ENCODE measurements at places on chromosomes 7 and 10.
A peak's percentile ranks its signal among the peaks of the same experiment; 100 is the strongest.

DNA sequence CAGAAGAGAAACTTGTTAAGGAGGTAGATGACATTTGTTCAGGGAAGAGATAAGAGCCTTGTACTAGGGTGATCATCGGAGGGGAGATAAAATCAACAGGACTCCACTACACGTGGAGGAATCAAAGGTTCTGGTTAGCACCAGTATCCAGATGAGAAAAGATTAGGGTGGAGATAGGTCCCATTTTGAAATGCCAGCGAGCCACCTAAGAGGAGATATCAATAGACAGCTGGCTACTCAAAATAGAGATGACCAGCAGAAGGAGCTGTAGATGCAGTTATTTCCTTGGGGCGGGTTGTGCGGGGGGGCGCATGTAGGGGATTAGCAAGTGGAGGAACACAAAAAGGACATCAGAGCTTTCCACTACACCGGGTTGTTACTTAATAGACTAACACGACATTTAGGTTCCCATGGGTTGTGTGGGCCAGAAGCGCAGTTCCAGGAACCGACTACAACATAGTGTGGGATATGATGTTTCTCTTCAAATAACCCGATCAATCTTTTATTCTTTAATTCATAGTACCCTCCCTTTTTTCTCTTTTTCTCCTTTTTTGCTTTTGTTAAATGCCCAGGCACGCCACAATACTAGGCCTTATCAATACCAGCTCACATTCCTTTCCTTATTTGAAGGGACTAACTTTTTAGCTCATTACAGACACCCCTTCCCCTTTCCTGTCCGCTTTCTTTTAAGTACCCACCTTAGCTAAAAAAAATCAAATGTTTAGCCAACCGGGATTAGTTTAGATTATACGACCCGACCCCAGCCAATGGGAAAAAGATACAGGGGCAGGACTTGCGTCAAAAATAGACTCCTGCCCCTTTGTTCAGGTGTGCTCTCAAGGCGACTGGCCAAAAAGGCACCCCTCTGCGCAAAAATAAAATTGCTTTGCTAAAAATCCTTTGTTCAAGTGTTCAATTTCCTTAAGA, 2.0 kb upstream of the KIF11 start:
- DNase-seq, result peak; percentile 15

- no peak for DNase-seq
These were observed 30.5 kb upstream of the PWWP2B start for GRCh38 chr10:132366499-132366898.

GRCh38 chr7:93228302-93228701, 2.0 kb upstream of the HEPACAM2 start:
- DNase-seq, result peak; percentile 12

GRCh38 chr7:82481499-82482097, 38.0 kb upstream of the CACNA2D1 start:
- DNase-seq, result no peak

GRCh38 chr7:2030475-2031450, 202.0 kb downstream of the MAD1L1 start:
- peak; percentile 8 for DNase-seq

GRCh38 chr10:66886848-66887247, 39.0 kb upstream of the LRRTM3 start:
- DNase-seq, result no peak

- DNase-seq, result no peak
These were observed 103.3 kb upstream of the GDF10 start for GRCh38 chr10:47196691-47197090.

DNA sequence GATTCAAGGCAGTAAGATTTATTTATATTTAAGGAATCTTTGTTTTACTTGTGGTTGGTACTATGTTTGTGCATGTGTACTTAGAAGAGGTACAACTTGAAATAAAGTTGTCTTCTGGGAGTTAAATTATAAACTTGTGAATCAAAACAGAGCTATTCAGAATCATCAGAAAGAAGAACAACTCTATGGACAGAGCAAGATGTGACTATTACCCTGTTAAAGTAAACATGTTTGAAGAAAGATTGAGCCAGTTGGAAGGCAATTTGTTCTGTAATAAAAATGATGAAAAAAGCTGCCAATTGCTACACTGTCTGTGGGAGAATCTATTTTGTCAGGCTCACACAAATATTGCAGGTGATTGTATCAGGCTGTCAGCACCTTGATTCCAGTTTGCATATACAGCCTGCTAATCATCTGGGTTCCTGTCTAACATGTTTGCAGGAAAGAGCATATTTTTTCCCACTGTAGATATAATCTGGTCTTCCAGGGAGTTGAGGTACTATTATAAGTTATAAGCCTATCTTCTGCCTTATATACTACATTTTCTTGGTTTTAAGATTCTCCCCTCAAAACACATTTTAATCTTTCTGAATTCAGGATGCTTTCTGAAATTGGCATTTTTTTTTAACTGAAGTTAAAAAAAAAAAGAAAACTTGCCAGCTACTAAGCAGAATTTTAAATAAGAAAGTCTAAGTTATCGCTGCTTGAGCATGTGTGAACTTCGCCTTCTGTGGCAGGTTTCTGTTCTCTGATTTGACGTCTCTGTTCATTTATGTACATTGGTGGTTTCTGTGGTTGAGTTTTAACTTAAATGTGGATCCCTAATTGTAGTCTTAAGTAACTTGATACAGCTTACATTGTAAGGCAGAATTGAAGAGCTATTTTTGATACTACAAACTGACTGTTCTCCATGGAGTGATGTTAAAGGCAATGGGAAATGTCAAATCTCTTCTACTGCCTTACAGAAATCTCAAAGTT, 46.0 kb downstream of the ZNRF2 start:
- DNase-seq, result no peak

DNA sequence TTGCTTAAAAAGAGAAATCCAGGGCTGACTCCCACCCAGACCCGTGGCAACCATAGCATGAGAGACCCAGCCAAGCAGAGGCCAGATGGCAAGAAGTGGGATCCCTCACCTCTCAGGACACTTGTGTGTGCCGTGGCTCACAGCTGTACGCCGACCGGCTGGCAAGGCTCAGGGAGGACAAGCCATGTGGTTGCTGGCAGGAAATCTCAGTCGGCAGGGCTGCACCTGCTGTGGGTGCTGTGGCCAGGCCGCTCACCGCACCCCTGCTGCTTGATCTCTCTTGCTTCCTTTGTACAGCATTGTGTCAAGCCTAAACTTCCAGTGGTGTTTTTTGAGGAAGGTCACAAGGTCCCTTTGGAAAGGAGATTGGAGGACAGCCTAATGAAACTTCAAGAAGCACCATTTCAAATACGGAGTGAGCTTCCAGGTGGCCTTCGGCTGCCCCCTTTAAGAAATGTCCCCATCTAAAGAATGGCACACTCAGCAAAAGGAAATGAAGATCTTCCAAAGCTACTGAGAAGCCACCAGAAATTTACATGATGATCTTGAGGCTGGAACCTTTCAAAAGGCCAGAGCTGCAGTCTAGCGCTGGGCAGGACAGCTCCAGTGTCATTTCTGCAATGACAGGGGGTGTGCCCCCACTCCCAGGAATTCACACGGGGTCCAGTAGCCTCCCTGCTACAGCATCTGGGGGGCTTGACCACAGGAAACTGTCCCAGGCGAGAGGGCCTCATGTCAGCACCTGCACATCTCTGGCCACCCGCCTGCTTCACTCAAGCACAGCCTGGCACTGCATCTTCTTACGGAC, 409.0 kb upstream of the MGMT start:
- DNase-seq, result no peak

GRCh38 chr7:40850017-40850416, 715.2 kb downstream of the SUGCT start:
- DNase-seq, result no peak

GRCh38 chr7:123472750-123473445, 61.5 kb downstream of the IQUB start:
- DNase-seq, result no peak

DNA sequence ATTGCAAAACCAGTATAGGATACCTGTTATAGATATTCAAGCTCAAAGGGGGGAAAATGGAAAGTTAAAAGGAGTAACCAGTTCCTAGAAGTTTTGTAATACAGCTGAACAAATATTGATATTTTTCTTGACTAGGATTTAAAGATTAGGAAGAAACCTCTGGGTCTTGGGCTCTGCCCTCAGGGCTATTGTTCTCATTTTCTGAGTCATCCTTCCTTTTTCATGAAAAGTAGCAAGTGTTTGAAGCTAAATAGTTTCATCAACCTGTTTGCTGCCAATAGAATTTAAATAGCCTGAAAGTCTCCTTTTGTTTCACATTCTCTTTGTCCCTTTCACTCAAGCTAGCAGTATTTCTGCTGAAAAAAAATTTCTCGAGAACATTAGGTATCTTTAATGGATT, 1061.1 kb upstream of the GHITM start:
- DNase-seq, result no peak

- no peak for DNase-seq
These were observed 42.3 kb downstream of the JMJD1C start for GRCh38 chr10:63423494-63423893.

DNA sequence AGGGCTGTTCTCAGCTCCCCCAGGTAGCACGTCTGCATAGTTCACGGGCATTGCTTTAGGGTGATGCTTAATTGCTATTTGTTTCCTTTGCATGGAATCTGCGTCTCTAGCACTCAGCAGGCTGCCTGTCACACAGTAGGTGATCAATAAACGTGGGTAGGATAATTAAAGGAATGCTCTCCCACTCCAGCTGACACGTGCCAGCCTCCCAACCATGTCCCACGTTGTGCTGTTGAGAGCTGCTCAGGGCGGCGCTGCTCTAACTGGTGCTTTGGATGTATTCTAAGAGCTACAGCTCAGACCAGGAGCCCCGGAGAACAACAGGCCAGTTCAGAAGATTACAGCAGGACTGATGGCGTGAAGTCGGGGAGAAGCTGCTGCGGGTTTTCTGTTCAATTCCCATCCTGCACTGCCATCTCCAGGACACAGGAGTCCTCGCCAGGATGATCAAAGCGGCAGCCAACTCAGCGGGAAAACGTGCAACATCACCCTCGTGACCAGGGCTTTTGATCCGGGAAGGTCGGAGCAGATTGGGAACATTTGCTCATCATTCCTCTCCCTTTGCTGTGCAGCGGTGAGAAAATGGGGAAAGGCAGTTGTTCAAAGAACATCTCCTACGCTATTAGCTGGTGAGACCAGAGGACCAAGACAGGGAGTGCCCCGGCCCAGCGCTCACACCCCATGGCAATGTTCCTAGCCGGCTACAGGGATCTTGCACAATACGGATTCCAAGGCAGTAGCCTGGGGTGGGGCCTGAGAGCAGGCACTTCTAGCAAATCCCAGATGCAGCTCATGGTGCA, 50.5 kb upstream of the FOXK1 start:
- peak; percentile 74 for DNase-seq

DNA sequence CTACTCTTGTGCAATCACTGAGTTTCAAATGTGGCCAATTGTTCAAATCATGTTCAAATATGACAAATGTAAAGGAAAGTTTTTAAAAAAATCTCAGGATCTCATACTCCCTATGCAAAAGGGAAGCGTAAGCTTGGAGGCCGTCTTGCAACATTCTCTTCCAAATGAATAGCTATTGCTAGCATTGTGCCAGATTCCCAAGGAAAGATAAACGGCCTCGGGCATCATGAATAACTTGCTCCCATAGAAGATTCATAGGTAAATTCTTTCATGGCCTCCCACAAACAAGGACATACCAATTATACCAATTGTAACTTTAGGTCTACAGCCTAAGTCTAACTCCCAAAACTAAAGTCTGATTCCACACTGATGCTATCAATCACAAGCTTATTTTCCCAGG, 416.9 kb downstream of the THSD7A start:
- DNase-seq, result no peak

DNA sequence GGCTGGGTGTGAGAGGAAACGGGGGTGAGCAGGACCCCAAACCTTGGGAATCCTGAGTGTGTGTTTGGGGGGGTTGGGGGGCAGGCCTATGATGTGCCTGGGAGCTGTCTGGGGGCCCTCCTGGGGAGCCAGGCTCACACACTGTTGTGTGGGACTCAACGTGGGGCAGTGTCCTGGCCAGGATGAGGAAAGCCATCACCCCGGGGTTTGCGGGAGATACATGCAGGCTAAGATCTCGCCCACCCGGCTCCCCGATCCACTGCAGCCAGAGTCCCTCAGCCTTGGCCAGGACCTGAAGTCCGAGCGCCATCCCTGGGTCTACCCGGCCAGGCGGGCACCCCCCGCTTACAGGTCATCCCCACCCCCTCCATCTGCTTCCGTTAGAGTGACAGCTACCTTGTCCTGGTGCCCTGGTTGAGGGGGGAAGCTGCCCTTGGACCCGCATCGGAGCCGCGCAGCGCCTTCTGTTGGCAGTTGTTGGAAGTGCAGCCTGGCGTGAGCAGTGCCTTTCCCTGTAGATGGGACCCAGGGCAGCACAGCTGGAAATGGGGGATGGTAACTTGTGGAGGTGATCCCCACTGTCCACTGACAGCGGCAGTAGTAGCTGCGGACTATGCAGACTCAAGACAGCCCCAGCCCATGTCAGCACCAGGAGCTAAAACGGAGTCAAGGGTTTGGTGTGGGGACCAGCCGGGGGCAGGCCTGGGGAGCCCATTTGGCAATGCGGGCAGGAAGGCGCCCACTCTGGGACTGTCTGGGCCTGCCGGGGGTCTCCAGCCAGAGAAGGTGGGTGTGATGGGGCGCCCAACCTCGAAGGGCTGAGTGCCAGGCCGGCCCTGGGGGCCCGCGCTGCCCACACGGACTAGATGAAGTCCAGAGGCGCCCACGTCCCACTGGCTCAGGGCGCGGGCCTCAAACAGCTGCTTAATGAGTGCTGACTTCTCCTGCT, 885.6 kb upstream of the ZNF722 start:
- DNase-seq, result no peak

GRCh38 chr7:20491284-20491683, 124.2 kb upstream of the ABCB5 start:
- DNase-seq, result no peak

- DNase-seq, result no peak
These were observed 960.3 kb upstream of the LRRN3 start for GRCh38 chr7:110130669-110131068.

DNA sequence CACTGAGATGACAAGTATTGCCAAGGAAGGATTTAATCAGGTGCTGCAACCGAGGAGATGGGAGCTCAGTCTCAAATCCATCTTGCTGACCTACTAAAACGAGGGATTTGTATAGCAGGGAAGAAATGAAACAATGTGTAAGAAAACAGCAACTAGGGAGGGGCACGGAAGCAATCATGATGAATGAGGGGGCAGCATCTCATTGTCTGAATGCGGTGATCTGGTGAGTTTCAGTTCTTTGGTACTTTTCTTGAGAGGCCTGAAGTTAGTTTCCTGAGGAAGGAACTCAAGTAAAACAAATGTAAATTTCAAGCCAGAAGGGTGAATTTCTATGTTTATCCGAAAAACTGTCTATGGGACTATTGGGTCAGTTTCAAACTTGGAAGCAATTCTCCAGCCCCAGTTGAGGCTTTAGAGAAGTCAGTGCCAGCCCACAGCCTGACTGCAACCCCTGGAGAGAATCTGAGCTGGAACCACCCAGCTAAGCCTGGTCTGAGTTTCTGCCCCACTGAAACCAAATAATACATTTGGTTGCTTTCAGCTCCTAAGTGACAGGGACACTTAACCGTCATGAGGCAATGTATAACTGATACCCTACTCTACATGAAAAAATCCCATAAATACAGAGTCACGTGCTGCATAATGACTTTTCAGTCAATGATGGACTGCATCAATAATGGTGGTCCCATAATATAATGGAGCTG, 45.8 kb upstream of the TNS3 start:
- no peak for DNase-seq

Data from BE2C (cell line).